ENCODE measurements at places on chromosomes 4 and X.

GRCh38 chrX:100512471-100512870 lies 72.3 kb upstream of the TNMD start:
- DNase-seq, result peak; percentile 13

DNA sequence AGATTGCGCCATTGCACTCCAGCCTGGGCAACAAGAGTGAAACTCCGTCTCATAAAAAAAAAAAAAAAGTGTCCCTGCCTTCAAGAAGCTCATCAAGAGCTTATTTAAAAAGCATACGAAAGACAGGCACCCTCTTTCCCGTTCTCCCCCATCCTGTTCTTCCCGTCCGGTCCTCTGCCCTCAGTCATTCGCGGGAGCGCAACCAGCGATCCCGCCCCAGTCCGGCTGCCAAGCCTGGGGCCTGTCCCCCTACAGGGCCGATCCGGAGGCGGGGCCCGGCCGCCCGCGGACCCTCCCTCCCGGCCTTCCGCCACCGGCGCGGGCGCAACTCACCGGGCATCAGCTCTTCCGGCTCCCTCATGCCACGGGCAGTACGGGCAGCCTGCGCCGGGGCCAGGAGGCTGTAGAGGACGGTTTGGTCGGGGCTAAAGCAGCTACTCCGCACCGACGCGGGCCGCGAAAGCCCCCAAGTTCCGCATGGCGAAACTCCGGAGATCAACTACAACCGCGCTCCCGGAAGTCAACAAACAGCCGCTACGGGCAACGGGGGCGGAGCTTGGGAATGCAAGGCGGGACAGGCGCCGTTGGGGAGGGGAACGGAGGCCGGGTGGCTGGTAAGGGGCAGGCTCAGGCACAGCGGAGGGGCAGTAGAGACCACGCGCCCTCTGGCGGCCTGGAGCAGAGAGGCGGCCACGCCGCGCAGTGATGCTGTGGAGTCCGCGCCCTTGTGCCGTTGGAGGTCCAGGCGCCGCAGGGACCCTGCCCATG lies at the start of gene RPGR:
TSS of gene RPGR (minus strand) at position 503 of the 768 bp plus-strand sequence. CDS start at position 361, 142 bp downstream.
- DNase-seq, result peak; percentile 93

GRCh38 chrX:29477878-29478277 lies 737.5 kb upstream of the MAGEB2 start:
- no peak for DNase-seq

GRCh38 chrX:15107367-15107988 lies 162.4 kb downstream of the ASB9 start:
- DNase-seq, result no peak

DNA sequence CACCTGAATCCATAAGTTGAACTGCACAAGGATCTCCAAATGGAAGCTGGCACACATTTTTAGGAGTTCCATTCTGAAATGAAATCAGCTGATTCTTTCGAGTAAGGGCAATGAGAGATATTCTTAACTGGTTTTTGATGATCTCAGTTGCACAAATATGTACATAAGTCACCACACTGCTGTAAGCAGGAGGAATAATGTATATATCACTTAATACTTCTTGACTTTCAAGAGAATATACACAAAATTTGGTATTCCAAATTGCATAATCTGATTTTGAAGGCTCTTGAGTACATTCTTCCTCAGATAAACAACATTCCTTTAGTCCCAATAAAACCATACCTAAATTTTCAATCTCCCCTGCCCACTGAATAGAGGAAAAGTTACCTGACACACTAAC lies 8.2 kb downstream of the FANCB start:
- no peak for DNase-seq

All from CD4-positive, alpha-beta T cell treated with Interleukin-4 for 4 hours (primary cell).